Esophagus squamous epithelium (tissue), 5 donors: ENCODE measurements at places on chromosomes 3 and 15. TPM values are rescaled to one million over a fixed set of nuclear protein-coding genes. Genes with fewer than 3 reads are reported as not detected.

Gene ZNF80
- total RNA-seq: not detected

Gene LRRN1
- 0.47 TPM for total RNA-seq

DNA sequence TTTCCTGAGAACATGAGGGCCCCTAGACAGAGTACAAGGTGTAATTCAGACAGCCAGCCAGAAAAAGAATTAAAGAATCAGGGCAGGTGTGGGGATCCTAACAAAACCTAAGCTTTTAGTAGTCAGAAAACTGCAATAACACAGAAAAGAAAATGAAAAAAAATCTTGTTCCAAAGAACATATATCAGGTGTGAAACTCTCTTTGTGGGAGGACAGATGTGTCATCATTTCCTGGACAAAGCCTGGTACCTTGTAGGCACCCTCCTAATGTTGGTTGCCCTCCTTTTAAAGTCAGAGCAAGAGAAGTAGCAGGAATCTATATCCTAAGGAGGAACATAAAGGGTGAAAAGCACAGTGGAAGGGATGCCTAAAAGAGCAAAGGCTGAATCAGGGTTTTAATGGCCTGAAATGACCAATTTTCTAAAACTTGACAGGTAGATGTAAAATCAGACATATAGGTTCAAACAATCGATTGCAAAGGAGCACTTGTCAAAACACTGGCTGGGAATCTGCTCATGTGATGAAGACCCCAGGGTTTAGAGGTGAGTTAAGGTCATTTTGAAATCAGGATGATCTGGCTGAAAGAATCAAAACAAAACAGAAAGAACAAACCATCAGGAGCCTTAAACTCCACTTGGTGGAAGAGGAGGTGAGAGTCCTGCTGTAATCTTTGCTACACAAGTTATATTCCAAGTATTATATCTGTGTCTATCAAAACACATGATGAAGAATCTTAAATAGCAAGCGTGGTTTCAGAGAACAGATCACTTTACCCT is 54.9 kb downstream of the TGFBR2 start:
- no peak for DNase-seq

DNA sequence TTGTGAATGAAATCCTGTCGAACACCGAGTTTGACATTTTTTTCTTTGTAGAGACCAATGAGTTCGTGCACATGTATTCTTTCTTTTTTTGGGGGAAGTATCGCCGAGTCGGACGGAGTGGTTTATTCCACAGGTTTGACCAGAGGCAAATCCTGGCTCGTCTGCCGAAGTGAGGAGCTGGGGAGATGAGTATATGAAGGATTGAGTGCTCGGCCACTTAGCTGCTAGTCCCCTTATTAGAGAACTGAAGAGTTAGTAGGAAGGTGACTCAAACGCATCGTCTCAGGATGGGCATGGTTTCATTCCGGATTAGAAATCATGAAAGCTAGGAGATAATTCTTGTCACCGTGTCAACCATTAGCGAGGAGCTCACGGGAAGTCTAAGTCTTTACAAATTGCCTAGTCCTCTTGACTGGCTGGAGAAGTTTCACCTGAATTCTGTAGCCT is 154.7 kb upstream of the GOLIM4 start:
- DNase-seq: no peak
